ENCODE measurements at places on chromosomes 6 and 20.

DNA sequence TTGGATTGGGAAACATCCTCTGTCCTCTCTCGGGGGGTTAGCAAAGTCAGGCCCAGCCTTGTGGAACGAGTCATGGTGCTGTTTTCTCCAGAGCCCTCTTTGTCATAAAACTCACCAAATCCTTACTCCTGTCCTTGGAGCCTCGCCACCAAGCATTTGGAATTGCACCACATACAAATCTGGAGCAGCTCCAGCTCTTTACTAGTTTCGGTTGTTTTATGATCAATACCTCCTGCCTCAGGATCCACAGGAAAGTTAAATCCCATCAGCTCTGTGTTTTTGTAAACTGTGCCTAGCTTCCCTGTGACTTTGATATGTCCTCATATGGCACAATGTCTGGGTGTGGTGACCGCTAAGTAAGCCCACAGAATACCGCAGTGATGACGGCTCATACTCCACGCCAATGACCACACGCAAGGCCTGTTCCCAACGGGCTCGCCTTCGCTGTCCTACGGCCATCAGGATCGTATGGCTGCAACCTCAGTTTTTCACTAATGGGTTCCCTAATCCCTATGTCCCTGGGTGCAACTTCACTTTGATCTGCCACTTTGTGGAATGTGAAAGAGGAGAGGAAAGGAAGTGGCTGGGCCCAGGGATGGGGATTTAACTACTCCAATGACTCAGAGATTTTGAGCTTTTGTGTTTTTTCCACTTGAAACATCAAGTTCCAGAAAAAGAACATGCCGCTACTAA, 111.3 kb upstream of the FOXQ1 start:
- DNase-seq: no peak

- no peak for DNase-seq
Measured at GRCh38 chr6:146884728-146885127, 286.0 kb downstream of the ADGB start.

GRCh38 chr6:88168362-88168761, 2.2 kb upstream of the CNR1 start:
- DNase-seq: no peak

DNA sequence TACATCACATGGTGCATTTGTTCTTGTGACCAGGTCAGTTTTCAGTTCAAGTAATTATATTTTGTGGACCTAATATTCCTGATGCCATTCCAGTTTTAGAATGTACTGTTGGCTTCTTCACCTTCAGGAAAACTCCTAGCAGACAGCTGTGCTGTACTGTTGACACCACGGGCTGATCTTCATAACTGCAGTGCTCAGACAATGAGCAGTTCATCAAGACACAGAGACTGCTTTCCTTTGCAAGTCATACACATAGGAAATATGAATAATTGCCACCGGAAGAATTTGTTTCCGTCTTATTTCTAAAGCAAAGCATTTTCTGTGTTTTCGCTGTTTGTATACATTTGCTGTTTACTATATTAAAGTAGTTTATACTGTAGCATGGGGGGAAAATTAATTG, 89.8 kb downstream of the C6orf118 start:
- no peak for DNase-seq

DNA sequence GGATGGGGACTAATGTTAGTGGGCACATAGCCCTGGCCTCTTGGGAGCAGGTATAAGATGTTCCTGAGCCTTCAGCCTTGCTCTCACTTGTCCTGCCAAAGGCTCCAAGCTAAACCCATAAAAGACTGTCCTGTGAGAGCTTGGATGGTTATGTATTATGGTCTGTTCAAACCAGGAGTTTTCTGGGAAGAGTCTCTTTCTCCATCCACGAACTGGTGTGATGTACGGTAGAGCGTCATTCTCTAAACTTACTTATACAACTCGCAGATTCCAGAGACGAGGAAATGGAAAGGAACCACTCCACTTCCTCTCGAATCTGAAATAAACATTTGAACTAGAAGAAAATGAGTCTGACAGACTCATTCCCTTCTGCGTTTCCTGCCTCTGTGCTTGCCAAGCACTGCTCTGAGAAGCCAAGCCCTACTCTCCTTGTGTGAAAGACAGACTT, 5.3 kb downstream of the SOBP start:
- no peak for DNase-seq

- DNase-seq: no peak
Measured at GRCh38 chr6:109428889-109429477, 11.4 kb downstream of the PPIL6 start.

GRCh38 chr6:25490018-25490801, 161.8 kb upstream of the SCGN start:
- DNase-seq: peak; percentile 76

GRCh38 chr20:17505636-17506517, 25.3 kb downstream of the BFSP1 start:
- no peak for DNase-seq

- no peak for DNase-seq
Measured at GRCh38 chr6:163603395-163603794, 188.9 kb downstream of the QKI start.

DNA sequence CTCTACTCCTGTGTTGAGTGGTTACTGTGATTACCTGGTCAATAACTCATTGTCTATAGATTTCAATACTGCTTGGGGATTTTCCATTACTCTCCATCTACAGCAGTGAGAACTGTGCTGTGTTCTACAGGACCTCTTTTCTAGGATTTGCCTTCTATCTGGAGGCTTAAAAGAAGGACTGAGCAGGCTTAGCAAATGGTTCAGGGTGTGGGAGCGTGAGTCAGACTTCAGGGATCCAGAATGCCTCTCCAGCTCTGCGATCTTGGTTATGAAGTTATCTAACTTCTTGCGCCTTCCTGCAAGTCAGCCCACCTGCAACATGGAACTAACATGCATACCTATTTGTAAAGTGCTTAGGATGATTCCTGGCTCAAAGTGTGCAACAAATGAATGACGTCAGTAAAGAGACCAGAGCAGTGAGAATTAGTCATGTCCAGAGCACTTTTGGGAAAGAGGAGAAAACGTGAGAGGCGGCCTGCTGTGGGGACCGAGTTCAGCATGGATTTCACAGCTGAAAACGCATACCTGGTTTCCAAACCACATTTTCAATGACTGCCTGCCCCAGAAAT, 610.1 kb upstream of the CDH4 start:
- DNase-seq: no peak

DNA sequence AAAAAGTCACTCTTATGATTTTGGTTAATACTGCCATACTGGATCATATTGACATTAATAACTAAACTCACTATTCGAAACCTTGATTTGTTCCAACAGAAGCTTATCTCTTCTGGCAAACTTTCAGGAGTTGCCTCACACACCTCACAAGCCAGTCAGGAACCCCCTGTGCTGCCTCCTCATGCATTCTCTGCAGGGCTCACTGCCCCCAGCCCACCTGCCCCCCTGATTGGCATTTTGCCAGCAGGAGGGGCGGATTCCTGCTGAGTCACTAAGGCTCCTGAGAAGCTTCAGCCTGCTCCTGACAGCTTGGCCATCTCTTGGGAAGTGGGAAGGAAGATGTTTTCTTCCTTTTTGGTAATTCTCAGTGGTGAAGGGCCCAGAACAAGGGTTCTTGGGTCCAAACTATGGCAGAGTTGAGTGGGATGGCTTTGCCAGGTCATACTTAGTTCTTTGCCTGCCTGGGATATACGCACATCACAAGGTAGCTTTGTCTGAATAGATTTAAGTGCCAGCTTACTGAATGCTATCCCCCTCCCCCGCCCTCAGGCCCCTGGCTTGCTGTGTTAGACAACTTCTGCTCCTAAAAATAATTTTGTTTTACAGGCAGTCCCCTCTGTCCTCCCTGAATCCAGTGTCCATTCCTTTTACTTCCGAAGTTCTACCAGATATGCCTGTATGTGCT, 31.4 kb downstream of the SLC35F1 start:
- no peak for DNase-seq

DNA sequence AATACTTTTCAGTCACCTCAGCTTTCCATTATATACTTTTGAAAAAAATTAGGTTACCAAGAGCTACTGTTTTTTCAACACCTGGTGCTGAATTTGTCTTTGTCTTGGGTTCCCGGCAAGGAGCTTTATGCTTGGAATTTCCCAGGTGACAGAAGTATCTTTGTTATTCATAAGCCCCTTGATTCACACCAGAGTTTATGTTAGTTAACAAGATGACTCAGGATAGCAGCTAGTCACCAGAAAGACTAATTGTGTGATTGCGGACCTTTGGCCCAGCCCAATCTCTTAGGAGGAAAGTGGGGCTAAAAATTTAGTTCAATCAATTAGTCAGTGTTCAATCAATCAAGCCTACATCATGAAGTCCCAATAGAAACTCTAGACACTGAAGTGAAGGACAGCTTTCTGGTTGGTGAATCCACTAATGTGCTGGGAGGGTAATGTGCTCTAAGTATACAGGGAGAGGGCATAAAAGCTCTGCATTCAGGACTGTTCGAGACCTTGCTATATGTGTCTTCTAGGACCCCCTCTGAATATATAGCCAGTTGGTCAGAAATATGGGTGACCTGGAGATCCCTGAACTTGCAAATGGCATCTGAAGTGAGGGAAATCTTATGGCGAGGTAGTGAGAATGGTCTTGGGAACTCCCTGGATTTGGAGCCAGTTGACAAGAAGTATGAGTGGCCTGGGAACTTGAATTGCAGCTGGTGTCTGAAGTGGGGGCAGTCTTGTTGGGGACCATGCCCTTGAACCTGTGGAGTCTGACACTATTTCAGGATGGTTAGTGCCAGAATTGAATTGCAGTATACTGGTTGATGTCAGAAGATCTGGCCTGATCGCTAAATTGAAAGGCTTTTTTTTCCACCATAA, 16.2 kb downstream of the TMEM30A start:
- no peak for DNase-seq

DNA sequence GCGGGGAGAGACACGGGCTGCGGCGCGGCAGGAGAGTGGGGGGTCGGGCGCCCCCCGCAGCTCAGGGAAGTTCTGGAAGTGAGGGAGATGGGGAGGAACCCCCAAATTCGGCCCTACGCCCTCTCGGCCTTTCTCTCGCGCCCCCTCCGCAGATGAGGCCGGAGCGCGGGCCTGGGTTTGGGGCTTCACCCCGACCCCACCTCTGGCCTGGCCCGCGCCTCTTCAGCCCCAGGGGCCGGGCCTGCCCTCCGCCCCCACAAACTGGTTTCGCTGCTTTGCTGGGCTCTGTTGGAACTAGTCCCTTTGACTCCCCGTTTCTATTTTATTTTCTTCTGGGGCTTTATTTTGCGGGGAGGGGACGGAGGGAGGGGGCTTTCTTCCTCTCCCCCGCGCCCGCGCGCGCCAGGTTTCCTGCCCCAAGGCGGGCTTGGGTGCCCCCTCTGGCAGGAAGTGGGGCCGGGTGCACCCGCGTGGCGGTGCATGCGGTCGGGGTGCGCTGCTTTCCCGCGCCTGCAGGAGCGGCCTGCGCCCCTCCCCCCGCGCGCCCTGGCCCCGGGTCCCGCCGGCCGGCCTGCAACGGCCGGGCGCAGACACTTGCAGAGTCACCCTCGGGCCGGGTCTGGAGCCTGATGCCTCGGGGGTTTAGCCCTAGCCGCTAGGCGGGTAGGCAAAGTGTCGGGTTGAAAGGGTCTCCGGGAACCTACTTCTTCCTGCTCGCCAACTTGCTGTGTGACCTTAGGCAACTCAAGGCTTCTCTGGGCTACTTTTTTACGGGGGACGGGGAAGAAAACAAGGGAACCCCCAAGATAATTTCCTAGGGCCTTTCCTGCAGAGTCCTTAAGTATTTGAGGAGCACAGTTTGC, 1.3 kb downstream of the HMGA1 start:
- peak; percentile 84 for DNase-seq

GRCh38 chr6:29831776-29832175, 4.2 kb downstream of the HLA-G start:
- no peak for DNase-seq

- DNase-seq: no peak
Measured at GRCh38 chr6:1739680-1740079, 130.0 kb downstream of the FOXC1 start.

GRCh38 chr6:20467437-20467836, 65.8 kb downstream of the E2F3 start:
- no peak for DNase-seq

GRCh38 chr6:71351190-71351589, 62.6 kb downstream of the OGFRL1 start:
- DNase-seq: no peak

DNA sequence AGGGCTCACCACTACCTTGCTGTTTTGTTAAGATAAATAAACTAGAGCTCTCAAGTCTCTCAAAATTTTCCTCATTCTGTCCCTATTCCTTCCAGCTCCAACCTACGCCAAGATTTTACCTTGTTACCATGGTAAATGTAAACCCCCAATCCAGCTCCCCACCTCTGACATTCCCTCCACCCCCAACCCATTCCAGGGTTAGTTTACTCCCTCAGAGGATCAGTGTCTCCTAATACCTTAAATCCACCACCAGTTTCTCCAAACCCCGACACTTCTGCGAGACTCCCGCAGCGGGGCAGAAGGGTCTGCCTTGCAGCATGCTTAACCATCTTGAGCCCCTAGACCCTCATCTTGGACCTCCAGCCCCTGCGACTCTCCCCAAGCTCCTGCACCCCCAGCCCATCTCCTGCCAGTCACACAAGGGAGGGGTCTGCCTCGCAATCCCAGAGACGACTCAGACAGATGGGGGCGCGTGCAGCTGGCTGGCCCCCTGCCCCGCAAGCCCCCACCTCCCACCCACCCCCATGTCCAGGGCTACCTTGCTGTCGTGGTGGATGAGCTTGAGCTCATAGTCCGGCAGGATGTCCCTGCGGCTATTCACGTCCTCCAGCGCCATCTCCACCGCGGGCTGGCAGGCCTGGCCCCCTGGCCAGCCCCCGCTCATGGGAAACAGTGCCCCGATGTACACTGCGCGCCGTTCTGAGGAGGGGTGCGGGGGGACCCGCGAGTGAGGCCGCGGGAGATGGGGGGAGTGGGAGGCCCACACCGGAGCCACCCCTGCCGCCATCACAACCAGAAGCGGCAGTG, 5.8 kb downstream of the GABBR1 start:
- DNase-seq: no peak

GRCh38 chr6:147765541-147765940, 257.1 kb downstream of the SAMD5 start:
- peak; percentile 25 for DNase-seq

Data from NCI-H526 (cell line).